Stimulated activated CD4-positive, alpha-beta T cell treated with anti-CD3 and anti-CD28 coated beads, Interleukin-4, amount 100 ng/mL, for 1 hour (primary cell): ENCODE measurements at places on chromosomes 12 and 14.

DNA sequence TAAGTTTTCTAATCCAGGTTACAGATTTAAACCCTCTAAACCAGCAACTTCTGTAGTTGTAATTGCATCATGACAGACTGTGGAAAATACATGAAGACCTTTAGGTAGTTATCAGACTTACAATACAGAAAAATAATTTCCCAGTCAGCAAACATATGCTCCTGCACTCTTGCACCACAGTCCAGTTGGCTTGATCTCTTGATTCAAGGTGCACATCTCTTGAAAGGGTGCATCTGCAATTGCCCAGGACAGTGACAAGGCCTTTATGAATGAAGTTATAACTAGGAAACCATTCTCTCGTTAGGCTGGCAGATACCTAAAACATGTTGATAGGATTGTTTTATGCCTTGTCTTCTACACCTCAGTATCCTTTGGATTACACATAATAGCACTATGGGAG lies 7.6 kb downstream of the PIWIL1 start:
- no peak for DNase-seq

GRCh38 chr14:22526218-22526617 lies 62.8 kb downstream of the DAD1 start:
- DNase-seq = no peak

DNA sequence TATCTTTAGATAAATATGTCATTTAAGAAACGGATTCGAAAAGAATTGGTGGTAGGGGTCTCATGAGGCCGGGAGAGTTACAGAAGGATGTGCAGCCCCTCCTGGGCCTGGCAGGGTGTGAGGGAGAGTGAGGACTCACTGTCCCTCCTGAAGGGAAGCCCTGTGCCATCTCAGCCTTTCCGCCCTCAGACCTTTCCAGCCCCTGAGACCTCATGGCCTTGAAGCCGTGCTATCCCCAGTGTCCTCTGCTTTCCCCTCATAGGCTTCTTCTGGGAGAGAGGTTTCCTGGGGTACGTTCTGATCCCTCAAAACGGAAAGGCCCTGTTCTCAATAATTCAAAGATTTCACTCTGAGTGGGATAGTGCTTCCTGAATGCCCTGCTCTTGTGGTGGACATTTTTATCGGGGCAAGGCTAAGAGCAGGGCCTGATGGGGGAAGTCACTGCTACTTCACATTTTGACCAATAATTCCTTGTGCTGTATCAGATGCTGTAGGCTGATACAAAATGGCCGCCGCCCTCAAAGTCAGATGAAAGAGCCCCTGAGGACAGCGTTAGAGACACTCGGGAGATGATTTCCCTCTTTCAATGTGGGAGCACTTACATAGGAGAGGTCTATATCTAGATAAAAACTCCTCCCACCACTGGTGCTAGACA lies 1.3 kb downstream of the CD4 start:
- peak; percentile 52 for DNase-seq

- no peak for DNase-seq
Observed at GRCh38 chr12:50545786-50546185, 41.0 kb downstream of the DIP2B start.

GRCh38 chr14:50085570-50086320 lies 30.6 kb downstream of the VCPKMT start:
- peak; percentile 42 for DNase-seq

DNA sequence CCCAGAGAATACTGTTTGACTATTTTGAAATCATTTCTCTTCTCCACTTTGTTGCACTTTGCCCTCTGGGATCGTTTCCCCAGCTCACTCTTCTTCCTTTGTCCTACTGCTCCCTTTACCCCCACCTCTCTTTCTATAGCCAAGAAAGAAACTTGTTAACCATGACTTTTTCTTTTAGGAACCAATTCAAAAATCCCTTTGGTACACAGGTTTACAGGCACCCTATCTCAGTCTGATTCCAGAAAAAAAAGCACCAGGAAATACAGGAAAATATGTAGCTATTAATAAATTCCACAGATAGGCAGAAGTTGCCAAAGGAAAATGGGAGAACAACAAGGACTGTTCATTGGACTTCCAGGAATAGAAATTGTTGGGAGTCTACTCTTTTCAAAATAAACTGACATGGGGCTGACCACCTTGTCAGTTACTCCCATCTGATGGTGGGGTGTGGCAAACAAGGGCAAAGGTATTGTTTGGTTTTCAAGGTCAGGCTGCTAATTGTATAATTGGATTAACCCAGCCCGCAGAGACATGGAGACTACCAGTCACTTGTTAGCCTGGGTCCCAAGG lies 82.4 kb downstream of the CRADD start:
- no peak for DNase-seq

DNA sequence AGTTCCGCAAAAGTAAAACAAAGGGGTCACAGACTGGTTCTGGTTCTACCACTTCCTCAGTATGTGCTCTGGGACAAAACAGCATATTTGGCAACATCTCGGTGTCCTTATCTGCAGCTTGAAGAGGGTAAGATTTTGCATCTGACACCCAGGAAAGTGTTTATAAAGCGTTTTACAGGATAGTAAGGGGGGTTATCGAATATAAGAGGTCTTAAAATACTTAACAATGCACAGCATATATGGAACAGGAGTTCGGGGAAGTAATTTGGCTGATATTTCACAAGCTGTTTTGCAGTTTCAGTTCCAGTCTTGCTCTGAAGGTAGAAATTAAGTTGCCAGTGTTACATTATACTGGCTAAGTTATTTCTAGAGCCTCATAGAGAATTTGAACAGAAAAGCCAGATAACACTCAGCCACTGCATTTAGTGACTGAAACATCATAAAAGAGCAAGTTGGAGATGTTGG lies 904 bp upstream of the MAP4K5 start:
- no peak for DNase-seq

- DNase-seq = no peak
Observed at GRCh38 chr12:93002293-93003054, 73.4 kb upstream of the EEA1 start.

GRCh38 chr12:7376196-7376595 lies 67.8 kb downstream of the CD163L1 start:
- no peak for DNase-seq

GRCh38 chr12:132700212-132700822 lies 10.3 kb upstream of the PGAM5 start:
- no peak for DNase-seq

- no peak for DNase-seq
Observed at GRCh38 chr14:102557434-102558226, 34.8 kb upstream of the RCOR1 start.

- DNase-seq = no peak
Observed at GRCh38 chr12:109529691-109530640, 43.3 kb downstream of the MMAB start.
